Heart right ventricle (tissue), 16 donors: ENCODE measurements at places on chromosomes 6 and 20. TPM values are rescaled to one million over a fixed set of nuclear protein-coding genes. Genes with fewer than 3 reads are reported as not detected.

DNA sequence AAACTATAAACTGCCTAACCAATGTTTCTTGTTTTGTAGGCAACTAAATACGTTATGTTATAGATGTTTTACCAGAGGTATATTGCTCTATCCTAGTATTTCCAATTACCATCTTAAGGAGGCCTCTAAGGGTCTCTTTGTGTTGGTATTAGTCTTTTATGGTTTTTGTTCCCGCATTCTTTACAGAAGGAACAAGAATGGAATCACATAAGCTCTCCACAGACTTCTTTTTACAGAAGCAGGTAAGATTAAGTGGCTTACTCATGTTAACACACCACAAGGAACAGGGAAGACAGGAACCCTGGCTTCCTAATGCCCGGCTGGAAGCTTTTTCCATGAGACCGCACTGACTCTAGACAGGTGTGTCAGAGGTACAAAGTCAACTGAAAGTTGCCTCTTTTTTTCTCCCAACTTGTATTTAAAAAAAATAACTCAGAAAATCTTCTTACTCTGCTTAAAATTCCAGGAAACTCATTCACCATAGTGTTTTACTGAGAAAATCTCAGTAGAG, 55.1 kb downstream of the FKBP5 start:
- no peak for DNase-seq

- no peak for DNase-seq
Measured at GRCh38 chr6:131997429-131998153, 46.4 kb upstream of the CCN2 start.

The RAB22A gene
- total RNA-seq, result 8.5 TPM

The L3MBTL3 gene
- 2.6 TPM for total RNA-seq

The CST2 gene
- total RNA-seq, result not detected

DNA sequence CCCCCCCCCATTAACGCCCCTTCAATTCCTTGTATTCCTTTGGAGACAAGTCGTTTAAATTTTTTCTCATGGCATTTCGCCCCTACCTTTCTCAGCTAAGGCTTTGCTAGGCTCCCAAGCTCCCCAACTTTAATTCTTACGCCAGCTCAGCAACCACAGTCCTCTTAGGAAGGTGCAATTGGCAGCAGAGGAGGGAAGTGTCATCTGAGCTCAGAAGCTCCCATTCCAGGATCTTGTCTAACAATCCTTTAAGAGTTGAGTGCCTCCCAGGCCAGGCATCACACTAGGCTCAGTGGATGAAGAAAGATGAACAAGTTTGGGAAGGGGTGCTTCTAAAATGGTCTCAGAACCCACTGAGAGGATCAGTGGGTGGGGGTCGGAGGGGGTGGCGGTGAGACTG, 131.2 kb upstream of the AKAP12 start:
- no peak for DNase-seq

GRCh38 chr20:37616110-37616425, 77.8 kb upstream of the CTNNBL1 start:
- no peak for DNase-seq

GRCh38 chr6:33787954-33788693, 806 bp downstream of the LEMD2 start:
- DNase-seq, result peak; percentile 80

DNA sequence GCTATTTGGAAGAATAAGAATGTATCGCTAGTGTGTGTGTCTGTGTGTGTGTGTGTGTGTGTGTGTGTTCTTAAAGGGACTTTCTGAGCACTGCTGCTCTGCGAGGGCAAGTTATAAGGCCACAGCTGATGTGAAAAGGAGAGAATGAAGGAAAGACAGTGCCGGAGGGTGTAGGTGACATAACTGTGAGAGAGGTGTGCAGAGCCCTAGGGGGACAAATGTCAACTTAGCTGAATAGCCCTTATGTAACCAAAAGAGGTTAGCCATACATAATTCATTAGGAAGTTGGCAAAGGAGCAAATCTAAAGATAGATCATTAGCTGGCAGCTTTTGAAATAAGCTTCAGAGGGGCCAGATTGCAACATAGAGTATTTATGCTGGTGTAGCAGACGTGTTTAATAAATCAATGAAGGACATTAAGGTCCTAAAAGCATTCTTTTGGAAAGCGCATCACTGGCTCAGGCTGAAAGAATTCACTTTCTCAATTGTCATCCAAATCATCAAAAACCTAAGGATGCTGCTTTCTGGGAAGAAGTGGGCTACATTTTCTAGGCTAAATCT, 81.0 kb downstream of the NDUFAF5 start:
- DNase-seq, result no peak

DNA sequence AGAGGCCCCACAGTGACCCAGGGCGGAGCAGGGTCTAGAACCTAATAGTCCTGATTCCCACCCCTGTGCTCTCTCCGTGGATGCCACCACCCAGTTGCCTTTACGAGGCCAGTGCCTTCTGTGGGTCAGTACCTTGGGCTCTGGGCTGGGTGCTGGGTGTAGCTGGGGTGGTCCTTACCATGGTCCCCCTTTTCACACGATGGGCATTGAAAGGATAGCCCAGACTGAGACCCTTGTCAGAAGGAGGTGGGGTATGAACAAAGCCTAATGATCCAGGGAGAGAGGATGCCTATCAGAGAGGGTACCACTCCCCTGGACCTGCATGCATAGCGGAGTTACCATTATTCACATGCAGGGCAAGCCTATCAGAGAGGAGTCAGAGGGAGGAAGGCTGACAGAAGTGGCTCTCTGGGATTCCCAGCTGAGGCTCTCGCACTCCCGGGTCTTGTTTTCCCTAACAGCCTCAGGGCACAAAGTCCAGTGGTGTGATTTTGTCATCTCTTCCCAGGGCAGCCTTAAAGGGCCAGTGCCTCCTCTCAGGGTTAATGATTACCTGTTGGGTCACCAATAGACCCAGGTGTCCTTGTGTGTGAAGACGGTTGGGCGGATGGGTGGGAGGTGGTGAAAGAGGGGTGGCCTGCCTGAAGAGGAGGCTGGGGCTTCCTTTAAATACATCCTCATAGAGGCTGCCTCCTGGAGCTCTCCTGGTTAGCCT, 36.2 kb downstream of the VEGFA start:
- no peak for DNase-seq

GRCh38 chr6:41013466-41014153, 25.4 kb downstream of the UNC5CL start:
- no peak for DNase-seq
